ENCODE measurements at places on chromosomes 5 and 9. TPM values are rescaled to one million over a fixed set of nuclear protein-coding genes. Genes with fewer than 3 reads are reported as not detected.
A peak's percentile ranks its signal among the peaks of the same experiment; 100 is the strongest.

GRCh38 chr5:68698025-68698940 is 395.5 kb upstream of the SLC30A5 start:
- H3K4me1 ChIP-seq, result no peaks in the 10 kb centered on the region
- DNase-seq, result no peak
- no peak overlapping the region for H3K4me3 ChIP-seq
- H3K36me3 ChIP-seq, result no peaks in the 10 kb centered on the region
- no peak overlapping the region for H3K27ac ChIP-seq
- H3K27me3 ChIP-seq, result peaks cover 14% of the 10 kb centered on the region

- H3K27ac ChIP-seq, result no peak overlapping the region
- H3K27me3 ChIP-seq, result no peaks in the 10 kb centered on the region
- H3K4me1 ChIP-seq, result no peaks in the 10 kb centered on the region
- H3K4me3 ChIP-seq, result no peak overlapping the region
- H3K36me3 ChIP-seq, result no peaks in the 10 kb centered on the region
- no peak for DNase-seq
Measured at GRCh38 chr9:5586391-5586802, 42.5 kb upstream of the RIC1 start.

- no peak overlapping the region for H3K4me3 ChIP-seq
- peaks cover 7% of the 10 kb centered on the region for H3K4me1 ChIP-seq
- no peak overlapping the region for H3K27ac ChIP-seq
- peaks cover 17% of the 10 kb centered on the region for H3K36me3 ChIP-seq
- DNase-seq, result no peak
Measured at GRCh38 chr9:71752352-71752751, 16.0 kb downstream of the CEMIP2 start.

DNA sequence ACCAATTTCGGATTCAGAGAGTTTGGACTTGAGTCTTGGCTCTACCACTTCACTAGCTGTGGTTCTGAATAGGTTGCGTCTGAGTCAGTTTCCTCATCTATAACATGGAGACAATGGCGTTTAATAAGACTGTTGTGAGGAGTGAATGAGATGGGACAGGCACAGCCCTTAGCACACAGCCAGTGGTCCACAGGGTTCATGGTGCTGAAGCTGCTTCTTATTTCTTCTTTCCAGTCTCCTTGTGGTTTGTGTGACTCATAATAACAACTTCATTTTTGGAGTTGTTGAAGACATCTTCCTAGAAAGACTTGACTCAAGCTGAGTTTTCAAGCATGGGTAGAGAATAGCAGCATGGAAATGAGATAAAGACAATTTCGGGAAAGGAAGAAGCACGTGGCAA is 172.6 kb upstream of the PPP2R2B start:
- no peaks in the 10 kb centered on the region for H3K27me3 ChIP-seq
- H3K4me1 ChIP-seq, result no peaks in the 10 kb centered on the region
- H3K36me3 ChIP-seq, result no peaks in the 10 kb centered on the region
- DNase-seq, result peak; percentile 49

Gene ROPN1L
- total RNA-seq, result not detected

DNA sequence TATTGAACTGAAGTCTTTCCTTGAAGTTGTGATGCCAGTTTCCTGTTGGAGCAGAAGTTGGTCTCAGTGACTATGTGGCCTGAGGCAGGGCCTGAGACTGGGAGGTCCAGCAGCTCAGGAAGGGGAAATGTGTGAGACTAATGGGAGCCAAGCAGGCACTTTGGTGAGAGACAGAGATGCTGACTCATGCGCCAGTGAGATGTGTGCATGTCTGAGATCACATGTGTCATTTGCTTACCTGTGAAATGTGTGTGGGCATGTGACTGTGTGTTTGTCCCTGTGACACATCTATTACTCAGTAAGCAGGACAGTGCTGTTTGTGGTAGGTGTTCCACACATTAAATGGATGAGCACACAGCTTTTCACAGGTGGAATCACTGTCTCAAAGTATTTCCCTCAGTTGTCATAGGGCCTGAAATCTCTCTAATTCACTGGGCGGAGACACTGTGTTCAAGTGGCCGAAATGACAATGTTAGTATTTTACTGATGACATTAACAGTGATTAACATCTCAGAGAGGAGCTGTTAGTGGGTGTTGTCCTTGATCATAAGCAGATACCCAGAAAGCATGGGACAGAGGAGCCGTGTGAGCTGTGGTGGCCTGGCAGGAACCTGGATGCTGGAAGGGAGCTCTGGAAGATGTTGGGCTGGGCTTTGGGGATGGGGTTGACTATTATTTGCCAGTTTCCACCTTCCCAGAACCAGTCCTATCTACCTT is 7.4 kb downstream of the NPR2 start:
- peak; percentile 68 for DNase-seq
- H3K4me1 ChIP-seq, result peaks cover 21% of the 10 kb centered on the region
- H3K4me3 ChIP-seq, result no peak overlapping the region
- peak overlapping the region; percentile 50 for H3K27ac ChIP-seq

DNA sequence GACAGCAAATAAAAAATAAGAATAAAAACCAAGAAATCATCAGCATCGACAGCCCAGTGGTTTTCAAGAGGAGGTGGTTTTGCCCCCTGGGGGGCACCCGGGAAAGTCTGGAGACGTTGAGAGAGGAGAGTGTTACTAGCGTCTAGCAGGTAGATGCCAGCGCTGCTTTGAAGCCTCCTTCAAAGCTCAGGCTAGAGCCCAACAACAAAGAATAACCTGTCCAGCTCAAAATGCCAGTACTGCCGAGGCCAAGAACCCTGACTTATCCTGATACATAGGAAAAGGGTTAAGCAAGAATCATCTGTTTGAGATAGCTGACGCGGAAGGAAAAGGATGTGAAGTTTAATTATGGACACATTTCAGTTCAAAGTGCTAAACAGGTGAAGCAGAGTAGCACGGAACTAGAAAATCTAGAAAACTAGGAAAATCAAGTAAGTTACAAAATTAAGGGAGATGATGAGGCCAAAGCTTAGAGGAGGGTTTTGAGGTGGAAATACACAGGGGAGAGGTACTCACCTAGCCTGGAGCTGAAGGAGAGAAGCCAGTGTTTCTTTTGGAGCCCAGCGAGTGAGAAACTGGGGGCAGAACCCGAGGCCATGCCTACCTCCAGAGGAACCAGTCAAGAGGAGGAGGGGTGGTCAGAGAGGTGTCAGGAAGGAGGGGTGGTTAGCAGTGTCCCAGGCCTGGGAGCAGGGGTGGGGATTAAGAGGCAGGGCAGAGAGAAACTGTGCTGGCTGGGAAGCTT is 121.0 kb upstream of the RETREG1 start:
- peak overlapping the region; percentile 1 for H3K27ac ChIP-seq
- peaks cover 26% of the 10 kb centered on the region for H3K4me1 ChIP-seq
- H3K4me3 ChIP-seq, result no peak overlapping the region
- peaks cover 18% of the 10 kb centered on the region for H3K36me3 ChIP-seq
- DNase-seq, result no peak
